MG63 (cell line): ENCODE measurements at places on chromosomes 11 and 22. TPM values are rescaled to one million over a fixed set of nuclear protein-coding genes. Genes with fewer than 3 reads are reported as not detected.

GRCh38 chr22:22168190-22168940 lies 76.2 kb upstream of the VPREB1 start:
- DNase-seq, result no peak

GRCh38 chr11:21975242-21975641 lies 217.6 kb upstream of the ANO5 start:
- no peak for DNase-seq

GRCh38 chr11:12390687-12391110 lies 13.3 kb downstream of the PARVA start:
- no peak for DNase-seq

- no peak for DNase-seq
These were observed 59.3 kb upstream of the PITPNB start for GRCh38 chr22:27978317-27978716.

The USH1C gene
- not detected in 2 replicates for total RNA-seq

DNA sequence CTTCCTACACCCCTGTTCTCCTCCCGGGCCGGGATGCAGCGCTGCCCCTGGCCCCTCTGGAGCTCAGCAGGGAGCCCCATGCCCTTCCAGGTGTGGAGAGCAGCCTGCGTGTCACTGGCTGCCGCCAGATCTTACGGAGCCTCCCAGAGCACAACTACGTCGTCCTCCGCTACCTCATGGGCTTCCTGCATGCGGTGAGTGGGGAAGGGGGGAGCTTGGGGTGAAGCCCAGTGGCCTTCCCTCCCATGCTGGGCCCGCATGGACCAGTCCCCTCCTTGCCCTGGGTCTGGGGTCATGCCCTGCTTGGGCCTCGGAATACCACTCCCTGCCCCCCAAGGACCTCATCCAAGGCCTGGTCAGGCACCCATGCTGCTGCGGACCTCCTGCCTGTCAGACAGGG lies 107.3 kb downstream of the ARHGAP8 start:
- DNase-seq, result no peak

GRCh38 chr22:29348956-29349355 lies 33.5 kb upstream of the RASL10A start:
- no peak for DNase-seq

GRCh38 chr11:120430146-120430545 lies 81.4 kb upstream of the GRIK4 start:
- no peak for DNase-seq

DNA sequence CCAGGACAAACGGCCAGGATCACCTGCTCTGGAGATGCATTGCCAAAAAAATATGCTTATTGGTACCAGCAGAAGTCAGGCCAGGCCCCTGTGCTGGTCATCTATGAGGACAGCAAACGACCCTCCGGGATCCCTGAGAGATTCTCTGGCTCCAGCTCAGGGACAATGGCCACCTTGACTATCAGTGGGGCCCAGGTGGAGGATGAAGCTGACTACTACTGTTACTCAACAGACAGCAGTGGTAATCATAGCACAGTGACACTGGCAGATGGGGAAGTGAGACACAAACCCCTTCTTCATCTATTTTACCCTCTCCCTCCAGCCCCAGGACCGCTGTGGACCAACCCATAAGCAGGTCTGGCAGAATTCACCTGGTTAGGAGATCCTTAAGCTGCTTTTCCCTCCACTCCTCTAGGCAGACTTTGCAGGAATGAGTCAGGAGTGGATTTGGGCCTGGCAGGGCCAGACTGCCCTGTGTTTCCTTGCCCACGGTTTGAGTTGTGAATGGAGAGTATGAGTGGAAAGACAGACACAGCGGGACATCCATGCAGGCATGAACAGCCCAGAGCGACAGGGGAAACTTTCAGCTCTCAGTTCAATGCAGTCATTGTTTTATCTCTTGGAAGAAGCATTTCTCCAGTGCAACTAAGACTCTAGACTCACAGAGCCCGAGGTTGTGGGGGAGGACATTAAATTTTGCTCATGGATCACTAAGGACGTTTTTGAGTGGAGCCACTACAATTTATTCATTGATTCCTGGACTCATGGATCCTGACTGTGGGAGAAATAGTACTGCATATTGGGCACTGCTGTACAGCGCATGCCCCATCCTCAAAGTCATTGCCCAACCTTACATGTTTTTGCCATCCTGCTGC lies 75.3 kb upstream of the IGLL5 start:
- DNase-seq, result no peak
